ENCODE measurements at places on chromosomes 1 and 21.

GRCh38 chr1:244210884-244211558 lies 159.9 kb downstream of the ZBTB18 start:
- DNase-seq = no peak

DNA sequence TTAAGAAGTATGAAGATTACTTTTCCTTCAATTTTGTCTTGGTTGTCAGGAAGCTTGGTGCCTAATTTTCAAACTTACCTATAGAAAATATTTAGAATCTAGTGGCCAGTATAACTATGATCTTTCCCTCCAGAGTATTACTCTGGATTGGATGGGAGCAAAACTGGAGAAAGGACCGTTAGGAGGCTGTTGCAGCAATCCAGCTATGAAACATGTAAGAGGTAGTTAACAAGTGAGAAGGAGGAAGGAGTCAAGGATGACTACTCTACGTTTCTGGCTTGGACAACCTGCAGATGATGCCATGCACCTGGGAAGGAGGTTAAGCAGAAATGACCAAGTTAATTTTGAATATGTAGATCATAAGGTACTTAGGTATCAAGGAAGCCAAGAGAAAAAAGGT lies 3.5 kb upstream of the ACP6 start:
- no peak for DNase-seq

GRCh38 chr1:178389441-178389840 lies 107.3 kb downstream of the CLEC20A start:
- no peak for DNase-seq

DNA sequence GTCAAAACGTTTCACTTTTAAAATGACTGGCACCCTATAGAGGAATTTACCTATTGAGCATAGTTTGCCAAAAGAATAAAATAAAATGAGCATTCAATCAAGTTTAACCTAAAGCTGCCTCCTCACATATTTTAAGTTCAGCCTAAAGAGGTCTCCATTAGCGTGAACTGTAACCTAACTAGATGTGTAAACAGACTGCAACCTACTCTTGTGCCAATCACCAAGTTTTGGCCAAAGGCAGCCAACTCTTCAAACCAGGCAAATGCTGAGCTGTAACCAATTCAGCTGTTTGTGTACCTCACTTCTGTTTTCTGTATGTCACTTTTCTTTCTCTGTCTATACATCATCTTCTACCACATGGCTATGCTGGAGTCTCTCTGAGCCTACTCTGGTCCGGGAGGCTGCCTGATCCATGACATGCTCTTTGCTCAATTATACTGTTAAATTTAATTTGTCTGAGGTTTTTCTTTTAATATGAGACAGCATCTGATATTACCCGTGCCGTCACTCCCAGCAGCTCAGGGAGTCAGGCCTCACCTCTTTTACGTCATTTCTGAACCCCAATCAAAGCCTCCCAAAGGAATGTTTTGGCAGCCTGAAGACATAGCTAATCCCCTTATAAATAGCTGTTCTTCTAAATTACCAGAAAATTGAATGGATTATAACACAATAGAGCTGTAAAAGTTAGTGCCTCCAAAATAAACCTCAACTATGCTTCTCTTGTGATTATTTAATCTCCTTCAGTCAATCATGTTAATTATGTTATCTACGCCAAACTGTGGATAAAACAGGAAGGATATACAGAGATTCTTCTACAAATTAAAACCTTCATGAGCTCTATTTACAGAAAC lies 81.0 kb upstream of the NR5A2 start:
- no peak for DNase-seq

DNA sequence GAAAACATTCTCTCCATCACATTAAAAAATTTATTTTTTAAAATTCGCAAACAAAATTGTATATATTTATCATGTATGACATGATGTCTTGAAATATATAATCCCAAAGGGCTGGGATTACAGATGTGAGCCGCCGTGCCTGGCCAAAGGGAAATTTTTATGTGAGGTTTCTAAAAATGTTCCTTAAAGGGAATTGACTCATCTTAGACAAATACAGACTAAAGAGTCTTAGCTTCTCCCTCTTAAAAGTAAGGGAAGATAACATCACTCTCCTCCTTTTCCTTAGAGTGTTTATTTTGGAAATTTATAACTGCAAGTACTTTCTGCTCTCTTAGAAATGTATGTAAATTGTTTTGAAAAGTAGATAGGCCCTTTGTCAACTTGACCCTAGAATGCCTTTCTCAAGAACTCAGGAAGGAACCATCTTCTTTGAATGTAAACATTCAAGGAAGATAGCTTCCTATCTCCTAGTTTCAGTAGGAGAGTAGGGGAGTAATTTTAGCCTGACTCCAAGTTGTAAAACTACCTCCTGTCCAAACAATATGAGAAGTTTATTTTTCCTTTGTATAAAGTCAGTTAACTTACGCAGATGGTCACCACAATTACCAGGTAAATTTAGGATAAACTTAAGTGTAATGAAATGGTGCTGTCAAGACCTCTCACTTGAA lies 59.5 kb downstream of the C21orf91 start:
- DNase-seq = no peak

- no peak for DNase-seq
Measured at GRCh38 chr1:965526-966134, 652 bp upstream of the PLEKHN1 start.
